ENCODE measurements at places on chromosomes 5 and 9. TPM values are rescaled to one million over a fixed set of nuclear protein-coding genes. Genes with fewer than 3 reads are reported as not detected.

The LCN1 gene
- not detected for total RNA-seq

GRCh38 chr9:93463638-93464248 is 10.4 kb upstream of the FAM120AOS start:
- no peak for ATAC-seq

- no peak for ATAC-seq
Measured at GRCh38 chr5:116090302-116090701, 5.5 kb downstream of the COMMD10 start.

The PPP1R26 gene
- 5.2 TPM for total RNA-seq

The PCDHAC2 gene
- 0.24 TPM for total RNA-seq

GRCh38 chr5:107594253-107595045 is 76.3 kb downstream of the EFNA5 start:
- ATAC-seq, result peak; percentile 50

GRCh38 chr5:66621736-66622135 is 25.5 kb downstream of the MAST4 start:
- ATAC-seq, result no peak

The ZDHHC11 gene
- total RNA-seq, result 11.2 TPM

DNA sequence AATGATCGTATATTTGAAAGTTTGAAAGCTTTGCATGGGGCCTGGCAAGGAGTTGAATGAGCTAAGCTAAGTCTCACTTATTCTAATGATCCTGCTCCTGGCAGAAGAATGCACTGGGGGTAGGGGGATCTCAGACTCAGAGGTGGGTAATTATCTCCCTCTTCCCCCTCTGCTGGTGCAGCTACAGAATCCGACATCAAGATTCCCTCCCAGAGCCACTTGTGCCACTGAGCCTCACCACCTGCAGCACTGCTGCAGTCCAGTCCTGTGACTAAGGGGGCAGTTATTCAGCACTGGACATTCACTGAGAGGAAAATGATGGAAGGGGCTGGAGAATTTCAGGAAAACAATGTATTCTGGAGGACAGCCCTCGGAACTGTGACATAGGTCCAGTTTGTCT is 205.8 kb downstream of the DEPDC1B start:
- no peak for ATAC-seq

GRCh38 chr9:123261006-123261677 is 7.2 kb downstream of the STRBP start:
- no peak for ATAC-seq

GRCh38 chr5:19676895-19677294 is 311.1 kb downstream of the CDH18 start:
- no peak for ATAC-seq

- ATAC-seq, result no peak
Measured at GRCh38 chr5:126363658-126364057, 59.6 kb upstream of the GRAMD2B start.

DNA sequence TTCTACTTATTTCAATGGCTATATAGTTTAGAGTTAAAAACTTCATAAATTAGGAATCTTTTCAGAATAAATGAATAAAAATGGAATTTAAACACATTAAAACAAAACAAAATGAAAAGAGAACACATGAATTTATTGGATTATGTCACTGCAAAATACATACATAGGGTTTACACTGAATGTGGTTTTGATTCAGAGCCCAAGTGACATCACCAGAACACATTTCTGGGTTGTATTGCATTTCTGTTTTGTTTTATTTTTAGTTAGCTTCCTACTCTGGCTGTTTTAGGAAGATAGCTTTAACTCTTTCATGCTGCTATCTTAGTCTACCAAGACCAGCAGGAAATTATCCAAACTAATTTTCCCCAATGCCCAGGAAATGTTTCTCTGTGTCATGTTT is 1935.0 kb downstream of the EFNA5 start:
- no peak for ATAC-seq

GRCh38 chr9:17994695-17995425 is 416.0 kb downstream of the SH3GL2 start:
- no peak for ATAC-seq

The PFN3 gene
- not detected for total RNA-seq

The PHF24 gene
- 0.48 TPM for total RNA-seq

DNA sequence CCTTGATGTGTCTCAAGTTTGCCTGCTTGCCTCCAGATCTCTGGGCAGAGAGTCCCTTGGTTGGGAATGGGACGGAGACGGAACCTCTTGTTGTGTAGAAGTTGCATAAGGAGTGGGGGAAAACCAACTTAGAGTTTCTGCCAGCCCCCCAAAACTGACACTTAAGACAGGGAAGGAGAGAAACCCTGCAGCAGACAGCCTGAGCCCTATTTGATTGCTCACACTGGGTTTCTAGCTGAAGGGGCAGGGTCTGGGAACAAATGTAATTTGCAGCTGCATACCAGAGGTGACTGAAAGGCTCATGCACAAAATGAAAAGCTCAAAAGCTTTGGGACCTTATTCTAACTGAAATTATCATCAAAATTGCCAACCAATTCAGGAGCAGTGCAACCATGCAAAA is 254.5 kb downstream of the RASEF start:
- ATAC-seq, result no peak

- ATAC-seq, result peak; percentile 76
Measured at GRCh38 chr5:181181650-181182565, 23.1 kb downstream of the TRIM7 start.

The ZNF169 gene
- total RNA-seq, result 1.9 TPM

GRCh38 chr5:43533646-43534045 is 18.7 kb upstream of the C5orf34 start:
- ATAC-seq, result no peak

DNA sequence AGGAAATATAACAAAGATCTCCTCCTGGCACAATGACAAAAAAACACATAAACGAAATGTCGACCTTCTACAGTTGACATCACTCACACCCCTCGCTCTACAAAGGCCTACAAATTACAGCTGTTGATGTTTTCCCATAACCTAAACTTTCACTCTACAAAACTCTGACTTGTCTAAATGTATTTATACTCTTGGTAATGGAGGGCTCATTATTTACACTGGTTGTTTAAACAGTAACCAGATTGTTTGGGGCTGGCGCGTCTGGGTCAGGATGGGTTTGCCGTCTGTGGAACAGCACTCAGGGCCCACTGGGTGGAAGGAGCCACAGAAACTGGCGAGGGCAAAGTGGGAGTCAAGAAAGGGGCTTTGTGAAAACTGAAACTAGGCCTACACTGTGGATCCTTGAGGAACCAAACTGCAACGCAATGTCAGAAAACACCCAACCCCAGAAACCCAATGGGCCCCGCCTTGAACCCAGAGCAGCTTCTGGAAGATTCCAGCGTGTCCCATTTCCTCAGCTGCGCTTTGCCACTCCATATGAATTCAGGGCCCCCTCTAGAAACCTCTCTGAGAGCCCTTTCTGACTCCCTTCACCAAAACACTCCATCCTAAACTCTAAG is 136.7 kb downstream of the ROR2 start:
- no peak for ATAC-seq

DNA sequence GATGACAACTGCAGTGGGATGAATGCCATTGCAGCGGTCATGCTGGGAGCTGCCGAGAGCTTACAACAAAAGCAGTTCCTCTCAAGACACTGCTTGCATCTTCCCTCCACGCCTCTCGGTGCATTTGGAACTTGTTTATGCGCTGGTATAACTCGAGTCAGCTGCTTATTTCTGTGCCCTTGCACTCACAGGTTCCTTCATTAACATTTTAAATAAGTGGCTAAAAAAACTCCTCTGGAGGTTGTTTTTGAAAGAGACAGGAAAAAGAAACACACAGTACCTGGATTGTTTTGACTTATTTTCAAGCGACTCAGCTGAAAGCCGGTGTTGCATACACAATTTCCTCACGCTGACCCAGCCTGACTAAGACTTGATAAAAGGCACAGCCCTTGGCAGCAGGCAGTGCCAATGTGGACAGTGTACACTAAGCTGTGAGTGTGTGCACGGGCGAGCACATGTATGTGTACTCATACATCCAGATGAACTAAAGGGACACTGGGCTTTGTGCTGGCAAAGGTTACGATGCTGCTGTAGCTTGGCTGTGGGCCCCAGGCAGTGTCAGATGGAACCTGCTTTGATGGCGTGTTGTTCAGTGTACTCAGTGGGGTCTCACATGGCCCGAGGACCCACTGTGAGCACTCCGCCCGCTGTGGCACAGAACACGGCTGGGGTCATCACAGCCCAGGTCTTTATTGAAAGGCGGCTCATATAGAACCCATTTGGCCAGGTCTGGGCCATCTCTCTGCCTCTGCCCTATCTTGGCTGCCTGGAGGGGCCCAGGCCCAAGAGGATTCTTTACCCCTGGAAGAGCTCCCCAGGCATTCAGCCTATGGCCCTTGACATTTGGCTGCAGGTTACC is 92.3 kb downstream of the ANKRD33B start:
- ATAC-seq, result peak; percentile 71

The PCDHA4 gene
- 0.20 TPM for total RNA-seq

- no peak for ATAC-seq
Measured at GRCh38 chr5:61281686-61282085, 50.4 kb upstream of the ZSWIM6 start.

- no peak for ATAC-seq
Measured at GRCh38 chr9:124513376-124513994, 6.3 kb upstream of the NR5A1 start.

The ANGPTL2 gene
- 2.1 TPM for total RNA-seq

The CAPSL gene
- not detected for total RNA-seq

DNA sequence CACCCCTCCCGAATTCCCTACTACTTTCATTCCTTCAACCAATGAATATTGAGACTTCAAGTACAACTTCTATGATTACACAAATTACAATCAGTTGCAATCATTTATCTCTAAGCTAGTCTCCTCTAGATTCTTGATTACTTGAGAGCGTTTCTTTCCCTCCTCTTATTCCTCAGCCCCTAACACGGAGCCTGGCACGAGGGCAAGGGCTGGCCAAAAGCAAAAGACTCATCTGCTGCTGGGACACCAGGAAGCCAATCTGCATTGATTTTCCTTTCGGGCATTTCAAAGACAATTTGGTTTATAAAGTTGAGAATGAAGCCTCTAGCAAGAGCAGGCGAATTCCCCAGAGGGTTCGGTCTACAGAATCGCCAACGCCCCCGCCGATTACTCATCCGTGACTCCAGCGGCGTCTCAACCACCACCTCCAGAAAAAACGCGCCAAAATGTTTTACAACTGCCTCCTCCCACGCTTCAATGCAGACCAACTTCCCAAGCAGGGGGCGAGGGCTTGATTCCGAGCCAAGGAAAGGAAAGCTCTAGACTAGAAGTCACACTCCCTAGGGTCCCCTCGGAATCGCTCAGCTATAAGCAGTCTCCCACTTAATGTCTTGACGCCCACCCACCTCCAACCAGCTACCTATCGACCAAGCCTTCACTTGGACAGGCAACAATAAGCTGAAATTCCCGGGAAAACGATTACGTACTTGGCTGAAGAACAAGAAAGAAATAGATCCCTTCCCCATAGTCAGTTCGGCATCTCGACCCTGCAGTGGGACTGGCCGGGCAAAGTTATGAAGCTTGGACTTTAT is 1.5 kb downstream of the PCSK1 start:
- no peak for ATAC-seq

- no peak for ATAC-seq
Measured at GRCh38 chr5:115940080-115940810, 22.0 kb upstream of the LVRN start.

DNA sequence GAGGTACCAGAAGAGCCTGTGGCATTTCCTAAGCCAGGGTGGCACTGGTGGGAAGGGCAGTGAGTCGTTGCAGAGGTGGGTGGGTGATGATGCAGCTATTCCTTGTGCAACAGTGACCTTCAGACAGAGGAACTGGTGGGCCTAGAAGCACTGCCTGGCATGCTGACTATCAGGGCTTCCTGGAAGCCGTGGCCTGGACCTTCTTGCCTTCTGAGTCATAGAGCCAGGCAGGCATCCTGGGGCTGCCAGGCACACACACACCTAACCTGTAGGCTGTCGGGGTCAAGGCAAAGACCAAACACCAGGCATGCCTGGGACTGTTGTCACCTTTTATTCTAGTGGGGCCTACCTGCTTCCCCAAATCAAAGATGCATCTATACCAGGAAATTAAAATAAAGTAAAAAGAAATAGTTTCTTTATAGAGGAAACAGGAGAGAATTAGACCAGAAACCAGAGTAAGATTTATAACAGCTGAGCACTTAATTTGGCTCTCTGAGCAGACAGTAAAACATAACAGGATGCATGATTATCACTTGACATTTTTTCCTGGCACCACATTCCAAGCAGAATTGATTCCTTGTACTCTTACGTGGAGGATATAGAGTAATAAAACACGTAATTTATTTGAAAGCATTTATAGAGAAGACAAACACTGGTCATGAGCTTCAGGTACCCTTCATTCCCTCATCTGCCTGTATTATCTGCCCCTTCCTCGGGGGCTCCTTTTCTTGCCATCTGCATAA is 25.1 kb downstream of the NANS start:
- ATAC-seq, result peak; percentile 88

- ATAC-seq, result no peak
Measured at GRCh38 chr9:92714787-92715487, 45.0 kb upstream of the IPPK start.

DNA sequence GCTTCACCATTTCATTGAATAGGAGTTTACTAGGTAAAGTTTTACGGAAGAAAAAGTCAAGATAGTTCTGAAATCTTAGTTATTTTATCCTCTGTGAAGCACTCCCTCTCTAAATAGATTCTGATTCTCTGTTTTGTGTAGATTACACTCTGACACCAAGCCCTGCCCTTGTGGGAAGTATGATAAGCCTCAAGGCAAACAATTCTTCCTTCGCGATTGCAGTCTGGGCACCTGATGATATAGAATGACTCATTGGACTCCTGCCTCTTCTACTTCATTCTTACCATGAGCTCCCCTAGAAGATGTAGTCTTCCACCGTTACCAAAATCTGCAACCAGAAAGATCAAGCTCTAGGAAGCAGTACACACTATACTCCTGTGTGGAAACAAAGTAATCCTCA is 626.9 kb upstream of the PTGER4 start:
- ATAC-seq, result no peak

The DOCK2 gene
- 2.2 TPM for total RNA-seq

- no peak for ATAC-seq
Measured at GRCh38 chr5:150502847-150503246, 5.1 kb upstream of the NDST1 start.

The STC2 gene
- total RNA-seq, result 8.7 TPM

- ATAC-seq, result peak; percentile 87
Measured at GRCh38 chr5:16552666-16553343, 64.0 kb downstream of the RETREG1 start.

The NIPAL4 gene
- total RNA-seq, result 31.2 TPM

DNA sequence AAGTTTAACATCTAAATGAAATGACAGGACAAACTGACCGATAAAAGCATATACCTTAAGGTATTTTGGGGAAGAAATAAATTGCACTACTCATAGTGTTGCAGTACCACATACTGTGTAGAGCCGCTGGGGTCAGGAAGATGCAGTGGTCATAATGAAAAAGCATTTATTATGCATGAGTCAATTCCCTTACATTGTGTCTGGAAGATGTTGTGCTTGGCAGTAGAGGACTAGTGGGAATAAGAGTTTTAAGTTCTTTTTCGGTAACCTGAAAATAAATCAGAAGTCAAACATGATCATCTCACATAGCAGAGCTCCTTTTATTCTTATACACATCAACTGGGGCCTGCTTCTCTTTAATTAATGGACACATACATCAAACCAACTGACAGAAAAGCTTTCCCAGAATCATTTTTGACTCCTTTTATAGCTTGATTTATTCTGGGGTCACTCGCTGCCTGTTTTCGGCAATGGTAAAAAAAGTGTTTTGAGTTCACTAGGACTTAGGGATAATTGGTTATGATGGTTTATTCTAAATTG is 262.5 kb upstream of the CHD1 start:
- no peak for ATAC-seq

- no peak for ATAC-seq
Measured at GRCh38 chr5:24862117-24862516, 217.3 kb upstream of the CDH10 start.

Measured in esophagus mucosa (tissue), 1 donor.